Renal pelvis (tissue), 12 donors: ENCODE measurements at places on chromosomes 5 and 9. TPM values are rescaled to one million over a fixed set of nuclear protein-coding genes. Genes with fewer than 3 reads are reported as not detected.

- DNase-seq, result no peak
Measured at GRCh38 chr5:14745188-14745563, 80.7 kb downstream of the OTULIN start.

DNA sequence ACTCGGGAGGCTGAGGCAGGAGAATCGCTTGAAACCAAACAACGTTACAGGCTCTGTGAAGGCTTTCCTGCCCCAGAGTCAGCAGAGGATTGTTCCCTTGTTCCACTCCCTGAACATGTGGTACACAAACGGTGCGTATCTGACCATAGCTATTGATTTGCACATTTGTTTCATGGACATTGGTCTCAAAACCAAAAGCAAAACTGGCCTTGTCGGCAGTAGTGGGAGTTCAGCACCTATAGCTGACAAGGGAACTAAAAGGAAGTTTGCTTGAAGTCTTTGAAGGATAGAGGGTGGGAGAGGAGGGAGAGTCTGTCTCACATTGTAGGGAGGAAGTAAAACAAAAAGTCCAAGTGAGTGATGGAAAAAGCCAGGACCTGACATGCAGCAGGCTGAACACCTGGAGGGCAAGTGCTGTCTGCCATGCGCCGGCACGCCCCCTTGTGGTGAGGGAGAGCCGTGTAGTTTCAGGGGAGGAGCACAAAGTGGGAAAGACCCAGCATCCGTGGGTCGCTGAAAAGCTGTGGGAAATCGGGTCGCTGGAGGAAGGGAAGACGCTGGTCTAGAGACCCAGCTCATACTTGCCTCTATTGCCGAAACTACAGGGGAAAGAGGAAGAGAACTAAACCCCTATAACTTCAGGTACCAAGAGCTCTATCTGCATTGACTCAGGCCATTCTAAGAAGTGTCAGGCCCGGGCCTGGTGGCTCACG, 58.0 kb downstream of the RAD23B start:
- DNase-seq, result peak; percentile 31

DNA sequence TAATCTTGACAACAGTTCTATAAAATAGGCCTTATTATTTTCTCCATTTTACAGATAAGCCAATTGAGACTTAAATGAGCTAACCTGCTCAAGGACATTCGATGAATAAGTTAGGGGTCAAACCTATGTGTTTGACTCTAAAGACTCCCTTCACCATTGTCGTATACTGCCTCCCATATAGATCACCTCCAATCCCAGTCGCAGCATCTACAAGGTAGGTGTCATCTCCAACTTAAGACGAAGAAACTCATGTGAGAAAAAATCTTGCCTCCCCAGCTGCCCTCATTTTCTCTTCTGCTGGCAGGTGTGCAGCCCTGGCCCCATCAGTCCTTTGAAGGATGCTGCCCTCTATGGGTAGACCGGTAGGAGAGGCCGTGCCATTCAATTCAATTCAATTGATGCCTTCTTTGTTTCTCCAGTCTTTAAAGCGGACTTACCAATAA, 75.2 kb upstream of the SMARCA2 start:
- no peak for DNase-seq

DNA sequence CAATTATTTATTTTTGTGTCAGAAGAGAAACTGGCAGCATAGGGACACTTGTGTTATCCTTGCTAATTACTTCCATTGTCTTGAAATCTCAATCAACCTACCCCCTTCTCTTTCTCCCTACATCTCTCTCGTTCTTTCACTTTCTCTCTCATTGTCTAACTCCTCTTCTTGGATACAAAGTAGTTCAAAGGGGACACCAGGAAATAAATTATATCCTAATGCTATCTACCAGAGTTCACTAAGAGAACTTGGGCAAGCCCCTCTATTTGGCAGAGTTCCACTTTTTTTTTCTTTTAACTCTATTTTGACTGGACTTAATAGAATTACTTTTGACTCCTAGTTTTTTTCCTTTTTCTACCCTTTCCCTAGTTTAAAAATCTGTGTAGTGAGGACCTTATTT, 102.2 kb downstream of the MEF2C start:
- DNase-seq, result no peak

DNA sequence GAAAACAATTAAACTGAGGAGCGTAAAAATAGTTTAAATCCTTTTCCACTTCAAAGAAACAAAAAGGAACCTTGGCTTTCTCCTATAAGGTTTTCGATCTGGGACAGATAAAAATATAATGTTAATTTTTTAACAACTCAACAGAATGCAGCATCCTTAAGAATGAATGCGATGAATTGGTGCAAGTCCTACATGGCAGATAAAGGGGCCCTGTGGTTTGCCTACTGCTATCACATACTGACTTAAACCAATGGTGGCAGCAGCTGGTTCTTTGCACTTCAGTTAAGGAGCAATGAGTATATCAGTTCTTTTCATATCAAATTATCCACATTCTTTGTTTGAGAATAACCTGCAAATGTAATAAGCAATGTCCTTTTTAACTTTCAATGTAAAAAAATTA, 12.4 kb upstream of the TYRP1 start:
- DNase-seq, result no peak

FYB1 gene
- 4.1 TPM for polyA plus RNA-seq

DNA sequence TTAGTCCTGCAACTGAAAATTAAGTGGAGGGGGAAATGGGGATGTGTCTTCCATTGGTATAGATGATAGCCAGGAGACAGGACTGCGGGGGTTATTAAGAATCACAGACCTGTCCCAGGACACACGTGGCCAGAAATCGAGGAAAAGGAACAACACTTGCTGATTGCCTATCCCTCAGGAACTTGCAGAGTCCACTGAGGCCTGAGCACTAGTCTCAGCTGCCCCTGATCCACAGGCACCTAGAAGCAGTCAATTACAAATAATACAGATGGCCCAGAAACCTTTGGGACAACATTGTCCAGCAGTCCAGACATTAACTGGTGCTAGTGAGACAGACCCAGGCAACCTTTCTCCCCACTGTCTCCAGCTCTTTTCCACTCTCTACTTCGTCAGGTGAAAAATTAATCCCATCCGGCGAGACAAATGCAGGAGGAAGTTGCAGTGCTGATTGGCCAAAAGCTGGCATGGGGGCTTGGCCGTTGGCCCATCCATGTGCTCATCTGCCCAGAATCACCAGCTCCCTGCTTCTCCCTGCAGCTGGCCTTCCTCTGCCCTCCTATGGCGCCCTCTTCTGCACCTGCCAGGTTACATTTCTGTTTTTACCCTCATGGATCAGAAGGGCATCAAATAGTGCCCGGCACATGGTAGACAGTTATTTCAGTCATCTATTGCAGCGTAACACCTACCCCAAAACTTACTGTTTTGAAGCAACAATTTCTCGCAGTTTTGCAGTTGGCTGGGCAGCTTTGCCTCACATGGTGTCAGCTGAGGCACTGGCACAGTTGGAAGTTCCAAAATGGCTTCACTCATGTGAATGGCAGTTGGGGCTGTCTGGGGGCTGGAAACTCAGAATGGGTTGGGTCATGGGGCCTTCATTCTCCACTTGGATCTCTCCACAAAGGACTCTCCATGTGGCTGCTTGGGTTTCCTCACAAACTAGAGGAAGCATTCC, 3.6 kb upstream of the B4GALT1 start:
- no peak for DNase-seq

DNA sequence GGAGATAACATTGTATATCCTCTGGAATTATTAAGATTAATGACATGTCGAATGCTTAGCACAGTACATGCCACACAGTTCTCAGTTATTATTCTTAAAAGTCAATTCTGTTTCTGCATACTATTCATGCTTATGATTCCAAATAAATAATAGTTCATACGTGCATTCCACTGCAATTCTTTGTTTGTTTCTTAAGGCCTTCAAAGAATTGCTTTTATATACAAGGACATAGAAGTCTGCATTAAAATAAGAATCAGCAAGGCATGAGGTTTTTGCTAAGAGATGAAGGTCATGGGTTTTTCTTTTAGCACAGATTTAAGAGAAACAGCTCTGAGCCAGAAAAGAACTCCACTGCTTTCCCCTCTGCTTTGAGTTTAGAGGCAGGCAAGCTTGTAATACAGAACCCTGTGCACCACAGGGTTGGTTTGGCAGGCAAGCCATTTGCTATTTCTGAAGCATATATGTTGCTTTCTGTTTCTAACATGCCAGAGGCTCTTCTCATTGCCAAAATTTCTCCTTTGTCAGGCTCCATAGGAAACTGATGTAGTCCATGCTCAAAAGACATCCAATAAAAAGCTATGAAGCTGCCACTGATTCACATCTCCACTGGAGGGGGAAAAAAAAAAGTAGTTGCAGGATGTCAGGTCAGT, 420.6 kb upstream of the TYRP1 start:
- DNase-seq, result peak; percentile 15

- DNase-seq, result no peak
Measured at GRCh38 chr5:67161767-67162166, 34.8 kb downstream of the CD180 start.

- no peak for DNase-seq
Measured at GRCh38 chr5:42825422-42826148, 13.9 kb upstream of the SELENOP start.

DNA sequence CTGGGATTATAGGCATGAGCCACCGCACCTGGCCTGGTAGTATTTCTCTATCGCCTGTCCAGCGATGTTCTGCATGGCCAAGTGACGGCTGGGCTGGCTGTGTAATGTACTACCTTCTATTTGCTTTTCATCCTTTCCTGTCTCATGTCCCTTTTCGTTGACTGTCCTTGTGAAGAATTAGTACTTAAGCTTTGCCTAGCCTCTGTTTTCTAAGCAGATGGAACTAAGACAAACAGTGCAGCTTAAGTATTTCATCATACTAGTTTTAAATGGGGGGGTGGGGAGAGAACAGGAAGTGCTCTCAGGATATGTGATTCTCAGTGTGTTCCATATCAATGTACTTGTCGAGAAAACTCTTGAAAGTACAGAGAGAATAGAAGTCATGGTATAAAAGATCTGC, 31.7 kb upstream of the CCL21 start:
- DNase-seq, result no peak

PLCXD3 gene
- 0.26 TPM for polyA plus RNA-seq

C9orf153 gene
- polyA plus RNA-seq, result 0.10 TPM
